ENCODE measurements at places on chromosomes 7 and 10. TPM values are rescaled to one million over a fixed set of nuclear protein-coding genes. Genes with fewer than 3 reads are reported as not detected.

The CAV2 gene
- polyA plus RNA-seq = 27.0 TPM

The INSYN2A gene
- 2.6 TPM for polyA plus RNA-seq

The OSBPL3 gene
- polyA plus RNA-seq = 27.6 TPM

The PHTF2 gene
- polyA plus RNA-seq = 31.9 TPM

The CRYGN gene
- 4.4 TPM for polyA plus RNA-seq

The FAM3C gene
- 106 TPM for polyA plus RNA-seq

Data from left kidney (tissue), 8 donors.